ENCODE measurements at places on chromosomes 12 and 14. TPM values are rescaled to one million over a fixed set of nuclear protein-coding genes. Genes with fewer than 3 reads are reported as not detected.

Gene DTX3
- 3.5 TPM for total RNA-seq

Gene AMHR2
- total RNA-seq = not detected

Gene SLC10A1
- not detected for total RNA-seq

Gene ACSM4
- total RNA-seq = not detected

Gene GYS2
- not detected for total RNA-seq

Gene SENP1
- 14.0 TPM for total RNA-seq

All from airway epithelial cell (primary cell).